ENCODE measurements at places on chromosomes 1 and 21.

- DNase-seq, result no peak
Observed at GRCh38 chr1:3780901-3781300, 8.4 kb downstream of the SMIM1 start.

DNA sequence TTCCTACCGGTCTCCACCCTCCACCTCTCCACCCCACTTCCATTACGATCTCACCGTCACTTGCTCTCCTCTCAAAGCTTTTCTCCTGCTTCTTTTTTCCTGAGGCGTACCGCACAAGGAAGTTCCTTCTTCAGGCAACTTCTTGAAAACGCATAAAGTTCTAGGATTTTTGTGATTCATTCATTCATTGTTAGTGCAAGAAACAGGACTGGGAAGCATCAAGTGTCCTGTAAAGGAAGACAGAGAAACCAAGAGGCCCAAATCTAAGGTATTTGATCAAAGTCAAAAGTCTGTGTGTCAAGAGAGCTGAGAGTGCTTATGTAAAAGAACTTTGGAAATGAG, 1.3 kb upstream of the RCC2 start:
- DNase-seq, result no peak

- no peak for DNase-seq
Observed at GRCh38 chr21:15964236-15964855, 234.6 kb downstream of the USP25 start.

DNA sequence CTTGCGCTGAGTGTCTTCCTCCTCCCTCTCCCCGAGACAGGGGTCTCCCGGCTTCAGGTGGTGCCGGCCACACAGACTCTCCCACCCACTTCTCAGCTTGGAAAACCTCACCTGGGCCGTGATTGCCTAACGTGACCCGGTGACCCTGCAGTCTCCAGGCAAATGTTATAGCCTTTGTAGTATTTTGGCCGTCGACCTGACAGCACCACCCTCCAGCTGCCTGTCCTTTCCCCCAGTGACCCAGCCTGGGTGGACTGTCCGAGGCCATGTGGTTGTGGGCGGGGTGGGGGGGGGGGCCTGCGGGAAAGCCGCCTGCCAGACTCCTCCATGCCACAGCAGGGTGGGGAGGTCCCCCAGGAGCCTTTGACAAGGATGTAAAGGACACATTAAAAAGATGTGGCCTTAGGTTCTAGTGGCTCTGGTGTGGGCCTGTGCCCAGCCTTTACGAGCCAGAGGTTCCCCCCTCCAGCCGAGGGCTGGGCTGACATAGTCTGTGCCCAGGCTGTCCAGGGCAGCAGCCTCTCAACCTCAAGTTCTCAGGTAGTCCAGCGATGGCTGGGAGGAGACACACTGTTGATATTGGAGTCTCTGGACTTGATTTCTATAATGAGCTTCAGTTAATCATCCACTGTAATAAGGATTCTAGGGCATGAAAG, 8.1 kb downstream of the TOR3A start:
- no peak for DNase-seq

GRCh38 chr1:64983110-64983509, 16.8 kb upstream of the JAK1 start:
- DNase-seq, result no peak

- no peak for DNase-seq
Observed at GRCh38 chr1:53219711-53220110, 723 bp downstream of the CZIB start.

- DNase-seq, result no peak
Observed at GRCh38 chr1:45493116-45493697, 2.2 kb upstream of the TESK2 start.

DNA sequence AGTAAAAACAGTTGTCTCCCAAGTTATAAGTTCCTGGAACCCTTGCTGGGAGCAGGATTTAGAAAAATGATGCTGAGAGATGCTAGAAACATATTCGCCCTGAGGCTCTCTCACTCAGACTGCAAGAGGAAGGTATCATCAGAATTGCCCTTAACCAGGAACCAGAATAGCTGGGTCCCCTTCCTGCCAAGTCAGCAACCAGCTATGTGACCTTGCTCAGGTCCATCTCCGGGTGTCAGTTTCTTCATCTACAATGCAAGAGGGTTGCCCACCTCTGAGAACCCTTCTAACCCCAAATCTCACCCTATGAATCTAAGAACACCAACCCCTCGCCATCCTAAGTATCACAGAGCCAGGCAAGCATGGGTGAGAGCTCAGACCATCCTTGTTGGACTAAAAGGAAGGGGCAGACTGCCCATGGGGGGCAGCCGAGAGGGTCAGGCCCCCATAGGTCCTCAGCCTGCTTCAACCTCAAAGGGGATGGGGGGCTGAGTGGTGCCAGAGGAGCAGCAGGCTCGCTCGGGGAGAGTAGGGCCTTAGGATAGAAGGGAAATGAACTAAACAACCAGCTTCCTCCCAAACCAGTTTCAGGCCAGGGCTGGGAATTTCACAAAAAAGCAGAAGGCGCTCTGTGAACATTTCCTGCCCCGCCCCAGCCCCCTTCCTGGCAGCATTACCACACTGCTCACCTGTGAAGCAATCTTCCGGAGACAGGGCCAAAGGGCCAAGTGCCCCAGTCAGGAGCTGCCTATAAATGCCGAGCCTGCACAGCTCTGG, 390 bp upstream of the S100A9 start:
- DNase-seq, result no peak

- no peak for DNase-seq
Observed at GRCh38 chr1:70685300-70686286, 274.5 kb downstream of the CTH start.

DNA sequence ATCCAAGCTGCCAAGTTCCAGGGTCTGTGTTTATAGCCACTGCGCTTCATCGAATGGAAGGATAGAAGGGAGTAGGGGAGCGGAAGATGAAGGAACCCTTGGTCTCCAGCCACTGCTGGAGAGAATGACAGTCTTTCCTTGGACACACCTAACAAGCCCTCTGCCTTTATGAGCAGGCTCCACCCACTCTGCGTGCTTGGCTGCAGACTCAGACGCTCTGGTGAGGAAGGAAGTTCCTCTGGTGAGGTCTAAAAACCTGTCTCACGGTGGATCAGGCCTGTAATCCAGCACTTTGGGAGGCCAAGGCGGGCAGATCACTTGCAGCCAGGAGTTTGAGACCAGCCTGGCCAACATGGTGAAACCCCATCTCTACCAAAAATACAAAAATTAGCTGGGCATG, 55.4 kb downstream of the MATN1 start:
- DNase-seq, result no peak

- no peak for DNase-seq
Observed at GRCh38 chr1:182118851-182119250, 57.3 kb upstream of the ZNF648 start.

- no peak for DNase-seq
Observed at GRCh38 chr1:75423616-75424015, 187.3 kb downstream of the SLC44A5 start.

DNA sequence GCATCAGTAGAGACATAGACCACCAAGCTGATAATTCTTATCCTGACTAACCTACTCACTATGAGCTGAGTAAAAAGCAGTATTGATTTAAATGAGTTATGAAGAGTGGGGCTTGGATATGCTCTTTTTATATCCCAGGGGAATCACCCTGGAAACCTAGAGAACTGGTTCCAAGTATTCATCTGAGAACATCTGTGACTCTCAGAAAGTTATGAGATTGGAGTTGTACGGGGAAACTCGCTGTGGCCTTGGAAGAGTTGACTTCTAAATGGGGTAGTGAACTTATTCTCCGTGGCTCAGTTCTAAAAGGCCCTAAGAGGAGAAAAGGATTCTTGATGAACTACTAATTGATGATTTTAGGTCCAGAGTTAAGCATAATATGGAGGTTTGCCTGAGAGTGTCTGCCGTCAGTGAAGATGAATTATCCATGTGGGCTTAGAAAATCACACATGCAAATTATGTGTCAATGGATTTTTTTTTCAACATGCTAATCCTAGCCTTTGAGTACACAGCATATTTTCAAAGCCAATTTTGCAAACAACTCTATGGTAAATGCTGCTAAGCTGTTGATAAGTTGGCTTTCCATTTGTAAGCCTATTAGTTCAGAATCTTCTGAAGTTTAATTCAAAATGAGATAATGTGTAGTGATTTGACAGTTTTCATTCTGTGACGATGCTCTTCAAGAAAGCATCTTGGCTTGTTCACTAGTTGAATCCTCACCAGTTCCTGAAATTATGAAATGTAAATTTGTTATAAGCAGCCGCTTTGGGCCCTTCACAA, 122.7 kb downstream of the FGGY start:
- no peak for DNase-seq

- no peak for DNase-seq
Observed at GRCh38 chr1:75579046-75579445, 31.9 kb downstream of the SLC44A5 start.

DNA sequence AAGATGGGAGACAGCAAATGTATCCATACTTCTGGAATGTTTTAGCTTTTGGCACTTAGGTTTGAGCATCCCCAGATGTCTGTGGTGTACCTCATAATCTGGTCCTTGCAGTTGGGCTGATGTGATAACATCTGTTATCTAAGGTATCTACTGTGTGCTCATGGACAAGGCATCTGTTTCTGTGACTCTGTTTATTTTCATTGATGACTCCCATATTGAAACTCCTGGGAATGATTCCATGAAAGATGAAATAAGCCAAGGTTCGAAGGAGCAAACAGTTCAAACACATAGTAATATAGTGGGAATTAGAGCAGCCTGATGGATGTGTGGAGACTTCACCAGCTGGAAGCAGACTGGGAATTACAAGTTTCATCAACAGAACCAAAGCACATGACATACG, 20.7 kb upstream of the TRIM45 start:
- DNase-seq, result no peak

DNA sequence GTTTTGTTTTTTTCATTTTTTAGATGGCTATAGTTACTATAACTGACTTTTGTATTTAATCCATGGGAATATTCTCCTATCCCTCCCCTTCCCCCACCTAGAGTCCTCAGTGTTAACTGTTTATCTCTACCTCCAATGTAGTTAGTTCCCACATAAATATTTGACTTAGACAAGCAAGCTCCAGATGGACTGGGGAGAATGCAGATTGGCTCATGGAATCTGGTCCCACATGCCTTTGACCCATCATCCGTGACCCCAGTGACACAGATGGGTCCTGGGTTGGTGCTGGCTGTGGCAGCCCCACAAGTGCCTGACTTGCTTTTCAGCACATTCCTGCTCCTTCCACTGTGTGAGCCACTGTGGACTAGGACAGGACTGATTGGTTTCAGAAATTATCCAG, 41.8 kb downstream of the ATP2B4 start:
- DNase-seq, result no peak

- DNase-seq, result no peak
Observed at GRCh38 chr1:86259390-86259789, 102.8 kb upstream of the COL24A1 start.

DNA sequence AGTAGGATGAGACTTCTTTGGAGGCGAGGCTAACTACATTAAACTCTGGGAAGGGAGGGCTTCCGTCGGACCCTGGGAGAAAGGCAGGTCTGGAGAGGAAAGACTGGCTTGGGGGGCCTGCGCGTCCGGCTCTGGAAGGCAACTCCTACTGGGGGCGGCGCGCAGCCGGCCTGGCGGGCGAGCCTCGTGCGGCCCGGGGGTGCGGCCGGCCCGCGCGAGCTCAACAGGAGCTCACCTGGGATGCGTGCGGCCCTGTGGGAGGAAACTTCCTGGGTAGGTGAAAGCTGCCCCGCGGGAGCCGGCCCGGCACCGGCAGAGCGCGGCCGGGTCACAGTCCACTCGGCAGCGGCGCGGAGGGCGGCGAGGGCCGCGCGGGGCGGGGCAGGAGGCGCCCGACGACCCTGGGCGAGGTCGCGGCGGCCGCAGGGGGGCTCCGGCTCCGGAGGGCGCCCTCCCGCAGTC, 449 bp downstream of the EPS15 start:
- no peak for DNase-seq

GRCh38 chr1:95467036-95467435, 233.0 kb downstream of the RWDD3 start:
- no peak for DNase-seq

DNA sequence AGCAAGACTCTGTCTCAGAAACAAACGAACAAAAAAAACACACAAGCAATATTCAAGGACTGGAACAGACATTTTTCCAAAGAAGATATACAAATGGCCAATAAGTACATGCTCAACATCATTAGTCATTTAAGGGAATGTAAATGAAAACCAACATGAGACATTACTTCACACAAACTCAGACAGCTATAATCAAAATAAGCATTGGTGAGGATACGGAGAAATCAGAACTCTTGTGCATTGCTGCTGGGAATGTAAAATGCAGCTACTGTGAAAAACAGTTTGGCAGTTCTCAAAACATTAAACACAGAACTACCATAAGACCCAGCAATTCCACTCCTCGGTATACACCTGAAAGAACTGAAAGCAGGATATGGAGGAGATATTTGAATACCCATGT, 15.4 kb downstream of the NOL9 start:
- no peak for DNase-seq

GRCh38 chr1:232273011-232273410, 356.9 kb downstream of the SIPA1L2 start:
- DNase-seq, result no peak

DNA sequence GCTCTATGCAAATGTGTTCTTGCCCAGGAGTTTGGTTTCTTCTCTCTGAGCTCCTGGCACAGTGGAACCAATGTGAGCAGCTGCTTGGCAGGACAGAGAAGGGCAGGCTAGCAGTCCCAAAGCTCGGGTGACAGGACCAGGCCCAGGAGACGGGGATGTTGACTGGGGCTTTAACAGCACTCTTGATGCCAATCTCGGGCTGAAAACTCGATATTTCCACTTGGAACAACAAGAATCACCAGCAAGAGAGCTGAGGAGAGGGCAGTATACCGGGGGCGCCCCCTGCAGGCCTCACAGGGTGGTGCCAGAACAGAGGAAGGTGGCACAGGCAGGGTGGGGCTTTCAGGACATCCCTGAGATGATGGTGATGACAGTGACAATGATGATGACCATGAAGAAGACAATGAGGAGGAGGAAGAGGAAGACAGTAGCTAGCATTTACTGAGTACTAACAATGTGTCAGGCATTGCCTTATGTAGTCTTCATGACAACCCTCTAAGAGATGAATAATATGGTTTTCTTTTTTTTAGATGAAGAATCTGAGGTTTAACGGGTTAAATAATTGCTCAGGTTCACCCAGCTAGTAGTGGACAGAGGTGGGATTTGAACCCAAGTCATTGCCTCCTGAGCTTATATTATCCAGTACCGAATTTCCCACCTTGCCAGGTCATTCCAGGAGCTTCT, 2.7 kb upstream of the KCNJ9 start:
- no peak for DNase-seq

DNA sequence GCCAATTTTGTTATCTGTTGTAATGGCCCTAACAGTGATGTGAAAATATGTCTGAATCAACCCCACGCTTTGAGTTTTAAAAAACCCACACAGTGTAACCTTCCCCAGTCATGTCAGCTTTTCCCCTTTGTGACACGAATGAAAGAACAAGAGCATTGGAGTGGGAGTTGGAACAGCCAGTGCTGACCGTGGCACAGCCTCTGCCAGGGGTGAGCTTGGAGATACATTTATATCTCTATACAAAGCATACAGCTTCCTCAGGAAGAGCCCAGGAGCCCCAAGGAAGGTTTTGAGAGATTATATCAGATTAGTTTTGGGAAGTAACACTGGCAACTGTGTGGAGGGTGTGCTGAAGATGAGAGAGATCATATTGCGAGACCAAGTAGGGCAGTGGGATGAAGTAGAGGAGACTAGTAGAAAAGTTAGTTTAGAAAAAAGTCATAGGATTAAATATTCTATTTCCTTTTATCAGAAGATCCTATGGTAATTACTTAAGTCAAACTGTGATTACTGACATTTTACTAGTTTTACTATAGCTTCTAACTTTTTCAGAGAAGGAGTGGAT, 15.9 kb downstream of the LRRC8B start:
- no peak for DNase-seq

All from GOT3 (cell line).